Amygdala (tissue), 56 donors: ENCODE measurements at places on chromosomes 6 and 20.

GRCh38 chr20:14566505-14566904, 229.1 kb upstream of the FLRT3 start:
- no peak for DNase-seq

DNA sequence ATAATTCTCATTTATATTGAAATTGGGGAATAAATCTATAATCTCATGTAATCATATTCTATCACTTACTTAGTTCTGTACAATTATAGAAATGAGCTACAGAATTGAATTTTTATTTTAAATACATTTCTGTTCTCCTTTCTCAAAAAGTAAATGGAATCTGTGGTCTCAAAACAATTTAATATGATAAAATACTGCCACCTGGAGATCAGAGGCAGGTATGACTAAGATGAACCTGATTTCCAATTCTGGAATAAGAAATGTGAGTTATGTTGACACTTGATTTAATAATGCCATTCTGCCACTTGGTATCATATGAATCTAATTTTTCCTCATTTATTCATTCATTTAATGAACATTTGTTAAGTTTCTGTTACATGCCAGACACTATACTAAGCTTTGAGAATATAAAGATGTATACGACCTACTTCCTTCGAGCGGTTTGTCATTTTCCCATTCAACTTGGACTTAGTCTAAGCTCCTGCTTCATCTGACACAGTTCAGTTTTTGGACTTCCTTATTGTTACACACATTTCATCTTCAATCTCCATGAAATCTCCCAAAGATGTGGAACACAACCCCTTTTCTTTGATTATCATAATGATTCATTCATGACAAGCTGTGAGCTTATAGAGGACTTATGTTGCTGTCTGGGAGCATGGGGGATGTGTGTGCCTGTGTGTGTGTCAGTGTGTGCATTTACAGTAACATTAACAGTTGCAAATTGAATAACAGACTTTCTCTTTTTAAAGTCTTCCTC, 7.5 kb upstream of the CCDC28A start:
- DNase-seq: no peak

DNA sequence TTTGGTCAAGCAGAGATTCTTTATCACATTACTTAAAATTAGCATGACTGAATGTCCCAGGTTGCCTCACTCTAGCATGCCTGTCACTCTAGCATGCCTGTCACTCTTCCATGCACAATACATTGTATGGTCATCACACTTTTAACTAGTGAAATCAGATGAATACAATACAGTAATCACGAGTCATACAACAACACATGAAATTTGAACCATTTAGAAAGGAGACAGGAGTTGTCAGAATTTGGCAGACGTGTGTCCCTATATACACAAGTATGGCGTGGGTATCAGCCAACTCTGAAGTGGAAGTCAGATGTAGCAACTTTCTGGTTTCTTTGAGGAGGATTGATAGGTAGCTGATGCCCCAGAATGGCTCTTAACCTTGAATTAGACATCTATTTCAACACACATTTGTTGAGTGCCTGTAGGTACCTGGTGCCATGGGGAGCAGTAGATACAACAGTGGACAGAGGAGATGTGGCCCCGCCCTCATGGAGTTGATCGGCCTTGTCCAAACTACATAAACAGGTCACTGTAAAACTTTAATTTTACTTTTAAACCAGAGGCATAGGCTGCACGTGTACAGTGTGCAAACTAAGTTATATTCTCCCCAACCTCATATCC, 116.1 kb upstream of the TIAM2 start:
- no peak for DNase-seq

DNA sequence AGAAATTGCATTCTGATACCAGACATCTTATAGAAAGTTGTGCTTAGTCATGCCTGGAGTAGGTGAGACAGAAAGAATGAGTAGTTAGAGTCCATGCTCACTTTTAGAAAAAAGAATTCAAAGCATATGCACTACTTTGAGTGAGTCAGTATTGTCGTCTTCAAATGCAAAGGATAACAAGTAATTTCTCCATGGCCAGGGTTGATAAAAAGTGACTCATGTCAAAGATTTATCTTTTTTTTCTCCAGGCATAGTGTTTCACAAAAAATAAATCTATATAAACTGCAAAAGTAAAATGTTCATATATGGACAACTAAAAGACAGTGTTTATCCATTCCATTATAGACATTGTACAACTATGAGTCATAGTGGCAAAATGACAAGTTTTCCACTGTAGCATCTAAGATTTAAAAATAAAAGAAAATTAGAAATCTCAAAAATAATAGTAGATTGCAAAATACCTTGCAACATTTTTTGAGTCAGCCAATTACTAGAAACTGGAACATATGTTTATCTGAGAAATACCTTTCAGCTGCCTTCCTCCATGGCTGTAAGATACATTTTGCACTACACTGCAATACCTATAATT, 329.6 kb downstream of the GRIK2 start:
- no peak for DNase-seq
